ENCODE measurements at places on chromosomes 1 and 21. TPM values are rescaled to one million over a fixed set of nuclear protein-coding genes. Genes with fewer than 3 reads are reported as not detected.

GPR161 gene
- 20.7 TPM for polyA plus RNA-seq

GRCh38 chr1:156693848-156694689, 11.3 kb downstream of the CRABP2 start:
- DNase-seq = no peak

- no peak for DNase-seq
Measured at GRCh38 chr1:242128951-242129502, 130.1 kb upstream of the MAP1LC3C start.

DNA sequence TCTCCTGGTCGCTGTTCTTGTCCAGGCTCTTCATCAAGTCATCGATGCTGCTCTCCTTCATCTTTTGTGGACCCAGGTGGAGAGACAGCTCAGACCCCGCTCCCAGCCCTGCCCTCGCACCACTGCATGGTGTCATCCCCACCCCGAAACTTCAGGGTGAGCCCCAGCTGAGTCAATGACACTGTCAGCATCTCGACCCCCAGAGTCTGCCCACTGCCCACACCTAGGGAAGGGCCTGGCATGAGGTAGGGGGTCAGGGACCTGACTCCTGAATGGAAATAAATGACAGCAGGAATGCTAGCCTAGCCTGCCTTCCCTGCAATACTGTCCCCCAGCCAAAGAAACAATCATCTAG, 1.6 kb upstream of the S100A6 start:
- no peak for DNase-seq

DNA sequence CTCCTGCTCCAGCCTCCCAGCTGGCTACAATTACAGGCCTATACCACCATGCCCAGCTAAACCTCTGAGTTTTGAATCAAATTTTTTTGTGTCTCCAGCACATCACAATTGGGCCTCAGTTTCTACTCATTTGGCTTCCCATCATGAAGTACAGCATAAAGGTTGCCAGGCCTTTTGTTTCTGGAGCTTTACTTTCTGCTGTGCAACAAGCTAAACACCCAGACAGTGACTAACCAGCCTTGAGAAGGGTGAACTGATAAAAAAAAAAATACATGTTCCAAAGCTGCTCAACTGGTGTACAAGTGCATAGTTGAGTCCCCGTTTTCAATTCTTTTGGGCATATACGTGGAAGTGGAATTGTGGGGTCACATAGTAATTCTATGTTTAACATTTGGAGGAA, 25.1 kb downstream of the TIAM1 start:
- DNase-seq = no peak
